CD8-positive, alpha-beta memory T cell (primary cell): ENCODE measurements at places on chromosomes 1 and 21.

GRCh38 chr1:229195246-229195645, 75.7 kb upstream of the RAB4A start:
- H3K27me3 ChIP-seq = no peaks in the 10 kb centered on the region
- H3K4me1 ChIP-seq = peaks cover 25% of the 10 kb centered on the region
- DNase-seq = no peak
- H3K36me3 ChIP-seq = no peaks in the 10 kb centered on the region
- H3K27ac ChIP-seq = no peak overlapping the region

- no peak for DNase-seq
- no peaks in the 10 kb centered on the region for H3K27me3 ChIP-seq
- peaks cover 5% of the 10 kb centered on the region for H3K4me1 ChIP-seq
- H3K27ac ChIP-seq = peak overlapping the region; percentile 29
Measured at GRCh38 chr21:33434770-33435360, 31.7 kb downstream of the IFNGR2 start.

DNA sequence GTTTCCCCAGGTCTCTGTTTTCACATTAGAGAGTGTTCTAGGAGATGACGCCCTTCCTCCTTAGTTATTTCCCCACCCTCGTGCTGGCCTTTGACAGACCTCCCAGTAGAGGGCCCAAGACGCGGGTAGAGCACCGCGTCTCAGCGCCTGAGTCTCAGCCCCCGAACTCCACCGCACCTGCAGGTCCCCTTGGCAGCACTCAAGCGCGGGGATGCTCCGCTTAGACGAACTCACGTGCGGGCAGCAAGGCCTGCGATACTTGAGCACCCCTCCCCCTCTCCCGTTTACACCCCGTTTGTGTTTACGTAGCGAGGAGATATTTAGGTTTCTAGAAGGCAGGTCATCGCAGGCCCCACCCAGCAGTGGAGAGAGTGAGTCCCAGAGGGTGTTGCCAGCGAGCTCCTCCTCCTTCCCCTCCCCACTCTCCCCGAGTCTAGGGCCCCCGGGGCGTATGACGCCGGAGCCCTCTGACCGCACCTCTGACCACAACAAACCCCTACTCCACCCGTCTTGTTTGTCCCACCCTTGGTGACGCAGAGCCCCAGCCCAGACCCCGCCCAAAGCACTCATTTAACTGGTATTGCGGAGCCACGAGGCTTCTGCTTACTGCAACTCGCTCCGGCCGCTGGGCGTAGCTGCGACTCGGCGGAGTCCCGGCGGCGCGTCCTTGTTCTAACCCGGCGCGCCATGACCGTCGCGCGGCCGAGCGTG, at the start of gene CD55:
CD55 (plus strand) TSS at position 600 of the 711 bp plus-strand sequence; CDS start at position 688, 88 bp downstream.
- peak within 1 kb of the TSS; percentile 97 for H3K27ac ChIP-seq
- H3K4me1 ChIP-seq = peaks cover 40% of the 10 kb centered on the region
- peak within 1 kb of the TSS; percentile 100 for H3K4me3 ChIP-seq
- H3K27me3 ChIP-seq = no peaks in the 10 kb centered on the region

- H3K27me3 ChIP-seq = no peaks in the 10 kb centered on the region
- no peaks in the 10 kb centered on the region for H3K36me3 ChIP-seq
- H3K27ac ChIP-seq = peak overlapping the region; percentile 48
- no peak for DNase-seq
- H3K4me1 ChIP-seq = peaks cover 49% of the 10 kb centered on the region
- H3K4me3 ChIP-seq = no peak overlapping the region
Measured at GRCh38 chr21:31714741-31715365, 17.1 kb downstream of the SCAF4 start.

DNA sequence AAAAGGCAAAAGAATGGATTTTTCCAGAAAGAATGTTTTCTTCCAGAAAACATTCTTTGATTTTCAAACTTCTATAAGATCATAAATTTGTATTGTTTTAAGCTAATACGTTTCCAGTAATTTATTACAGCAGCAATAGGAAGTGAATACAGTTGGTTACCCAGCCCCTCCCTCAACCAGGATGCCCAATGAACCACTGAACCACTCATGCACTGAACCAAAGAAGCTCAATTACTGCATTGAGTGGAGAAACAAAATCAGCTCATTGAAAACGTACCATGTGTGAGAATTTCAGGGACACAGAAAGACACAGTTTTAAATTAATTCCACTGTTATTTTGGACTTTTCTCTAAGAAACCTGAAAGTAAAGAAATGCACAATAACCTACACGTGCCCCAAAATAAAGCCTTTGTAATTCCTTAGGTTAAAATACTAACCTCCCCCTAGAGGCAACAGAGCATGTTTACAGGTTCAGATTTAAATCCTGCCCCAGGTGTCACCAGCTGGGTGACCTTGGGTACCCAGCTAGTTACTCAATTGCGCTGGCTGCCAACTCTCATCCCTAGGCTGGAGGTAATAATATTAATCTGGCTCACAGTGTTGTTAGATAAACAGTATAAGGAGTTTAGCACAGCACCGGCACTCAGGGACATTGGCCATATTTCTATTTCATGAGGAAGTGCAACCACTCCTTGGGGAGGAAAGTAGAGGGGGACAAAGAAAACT, 111.7 kb downstream of the NMNAT2 start:
- H3K36me3 ChIP-seq = no peaks in the 10 kb centered on the region
- no peak for DNase-seq
- no peak overlapping the region for H3K27ac ChIP-seq
- no peak overlapping the region for H3K4me3 ChIP-seq

DNA sequence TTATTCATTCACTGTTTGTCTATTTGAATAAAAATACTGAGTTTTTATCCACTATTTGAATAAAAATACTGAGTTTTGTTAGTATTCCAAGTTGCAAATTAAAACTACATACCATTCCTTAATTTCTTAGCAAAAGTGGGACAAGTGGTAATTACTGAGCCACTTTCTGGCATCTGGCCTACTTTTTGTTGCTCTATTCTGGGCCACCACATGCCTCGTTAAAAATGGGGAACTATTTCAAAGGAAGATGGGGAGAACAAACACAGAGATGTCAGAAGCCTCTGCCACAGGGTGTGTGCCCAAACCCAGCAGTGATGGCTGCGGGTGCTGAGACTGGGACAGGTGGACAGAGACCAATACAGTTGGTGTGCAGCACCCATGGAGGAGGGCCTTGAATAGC, 14.6 kb downstream of the PIGP start:
- DNase-seq = no peak
- no peaks in the 10 kb centered on the region for H3K4me1 ChIP-seq
- H3K4me3 ChIP-seq = no peak overlapping the region
- H3K27me3 ChIP-seq = no peaks in the 10 kb centered on the region
- H3K27ac ChIP-seq = no peak overlapping the region

DNA sequence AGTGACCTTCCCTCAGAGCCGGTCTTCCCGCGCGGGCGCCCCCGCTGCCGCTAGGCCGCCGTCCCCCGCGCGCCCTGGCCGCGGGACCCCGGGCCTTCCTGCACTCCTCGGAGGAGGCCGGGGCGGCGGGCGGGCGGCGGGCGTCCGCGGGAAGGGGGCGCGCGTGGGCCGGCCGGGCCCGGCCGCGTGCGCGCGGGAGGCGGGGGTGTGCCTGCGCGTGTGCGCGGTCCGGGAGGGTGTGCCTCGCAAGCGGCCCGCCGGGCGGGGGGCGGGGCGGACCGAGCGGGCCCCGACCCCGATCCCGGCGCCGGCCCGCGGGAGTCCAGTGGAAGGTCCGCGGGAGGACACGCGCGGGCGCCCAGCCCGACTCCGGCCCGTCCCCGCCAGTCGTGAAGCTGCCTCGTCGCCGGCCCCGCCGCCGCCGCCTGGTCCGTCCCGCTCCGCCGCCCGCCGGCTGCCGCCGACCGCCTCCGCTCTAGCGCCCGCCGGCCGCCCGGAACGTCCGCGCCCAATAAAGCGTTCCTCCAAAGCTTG, 438 bp downstream of the MRPS6 start:
- peaks cover 43% of the 10 kb centered on the region for H3K4me1 ChIP-seq
- no peaks in the 10 kb centered on the region for H3K27me3 ChIP-seq
- no peaks in the 10 kb centered on the region for H3K36me3 ChIP-seq
- DNase-seq = peak; percentile 24

DNA sequence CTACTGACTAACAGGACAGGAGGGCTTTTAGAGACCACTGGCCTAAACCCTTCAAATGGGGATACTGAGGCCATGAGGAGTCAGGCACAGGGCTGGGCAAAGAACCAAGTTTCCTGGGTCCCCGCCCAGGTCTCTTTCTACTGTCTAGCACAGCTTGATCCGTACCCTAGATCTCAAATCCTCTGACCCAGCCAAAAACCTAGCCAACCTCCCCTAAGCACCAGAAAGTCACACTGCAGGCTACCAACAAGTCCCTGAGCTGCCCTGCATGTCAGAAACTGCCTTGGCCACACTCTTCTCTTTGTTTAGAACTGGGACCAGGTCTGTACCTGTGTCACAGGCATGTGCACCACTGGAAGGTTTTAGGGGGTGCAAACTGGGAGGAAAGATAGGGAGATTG, 33.6 kb downstream of the AHDC1 start:
- H3K27ac ChIP-seq = no peak overlapping the region
- no peaks in the 10 kb centered on the region for H3K27me3 ChIP-seq
- H3K4me3 ChIP-seq = no peak overlapping the region
- no peak for DNase-seq
- H3K36me3 ChIP-seq = no peaks in the 10 kb centered on the region
